ENCODE measurements at places on chromosomes 1 and 21. TPM values are rescaled to one million over a fixed set of nuclear protein-coding genes. Genes with fewer than 3 reads are reported as not detected.

The LHX4 gene
- total RNA-seq, result 0.32 TPM

The LEMD1 gene
- total RNA-seq, result not detected

The ERG gene
- not detected for total RNA-seq

The LIN9 gene
- 4.2 TPM for total RNA-seq

The PUM1 gene
- 67.6 TPM for total RNA-seq

The PADI3 gene
- under 0.01 TPM for total RNA-seq

The SLAMF9 gene
- total RNA-seq, result not detected

The SIM2 gene
- not detected for total RNA-seq

The KCND3 gene
- 1.3 TPM for total RNA-seq

The MXRA8 gene
- 249 TPM for total RNA-seq

The LCE1B gene
- not detected for total RNA-seq

The TSPAN2 gene
- total RNA-seq, result under 0.01 TPM

The GBP7 gene
- total RNA-seq, result not detected

The OLFML2B gene
- 5.2 TPM for total RNA-seq

The DTL gene
- total RNA-seq, result 13.2 TPM

The HAO2 gene
- total RNA-seq, result not detected

The GBP1 gene
- total RNA-seq, result 88.3 TPM

The RGS8 gene
- not detected for total RNA-seq

The NCDN gene
- total RNA-seq, result 27.4 TPM

The C1orf198 gene
- 399 TPM for total RNA-seq

The SLC25A34 gene
- under 0.01 TPM for total RNA-seq

The UMODL1 gene
- not detected for total RNA-seq

The TCHH gene
- total RNA-seq, result under 0.01 TPM

The KRTAP11-1 gene
- total RNA-seq, result not detected

The KRTAP23-1 gene
- not detected for total RNA-seq

The PROK1 gene
- total RNA-seq, result not detected

The SLC9C2 gene
- total RNA-seq, result not detected

The LRRC39 gene
- total RNA-seq, result not detected

The S100A2 gene
- 2.2 TPM for total RNA-seq

The VWA1 gene
- 6.8 TPM for total RNA-seq

The GRIK3 gene
- not detected for total RNA-seq

The NT5C1A gene
- not detected for total RNA-seq

The IL19 gene
- total RNA-seq, result 1.7 TPM

The PSEN2 gene
- 20.6 TPM for total RNA-seq

The GBP6 gene
- total RNA-seq, result not detected

The NDUFS5 gene
- total RNA-seq, result 325 TPM

The OSCP1 gene
- total RNA-seq, result 6.0 TPM

The KCNQ4 gene
- under 0.01 TPM for total RNA-seq
